Endothelial cell (in vitro differentiated cells): ENCODE measurements at places on chromosomes 6 and 20.

DNA sequence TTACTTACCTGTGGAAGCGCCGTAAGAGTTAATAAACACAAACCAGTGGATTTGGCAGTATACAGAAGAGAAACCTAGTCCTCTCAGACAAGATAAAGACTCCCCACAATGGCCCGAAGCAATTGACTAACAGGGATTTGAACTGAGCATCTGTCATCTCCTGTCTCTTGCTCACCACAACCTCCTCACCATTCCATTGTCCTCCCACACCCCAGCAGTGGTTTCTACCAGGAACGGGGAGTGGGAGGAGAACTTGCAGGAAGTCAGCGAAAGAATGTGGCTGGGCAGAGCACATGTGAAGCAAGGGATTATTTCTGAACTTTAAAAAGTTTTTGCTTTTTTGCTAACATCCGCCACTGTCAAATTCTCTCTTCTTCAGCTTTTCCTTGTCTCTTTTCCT, 24.6 kb upstream of the TAAR1 start:
- DNase-seq: no peak

DNA sequence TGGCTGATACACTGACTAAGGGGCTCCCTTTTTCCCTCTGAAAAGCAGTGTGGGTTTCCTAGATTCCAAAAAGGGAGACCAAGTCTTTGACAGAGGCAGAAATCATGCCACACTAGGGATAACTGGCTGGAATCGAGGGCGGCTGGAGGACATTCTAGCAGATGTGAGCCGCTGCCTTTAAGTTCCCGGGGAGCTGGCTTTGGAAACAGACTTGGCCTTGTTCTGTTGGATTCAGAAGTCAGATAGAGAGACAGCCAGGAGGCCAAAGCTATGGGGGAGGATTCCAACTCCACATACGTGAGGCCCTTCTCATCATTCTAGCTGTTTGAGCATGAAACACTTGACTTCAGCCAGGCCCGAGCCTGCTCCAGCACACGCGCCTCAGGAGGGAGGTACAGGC, 109.9 kb upstream of the FOXC1 start:
- no peak for DNase-seq

- no peak for DNase-seq
Observed at GRCh38 chr6:10463040-10463439, 48.2 kb upstream of the TFAP2A start.

DNA sequence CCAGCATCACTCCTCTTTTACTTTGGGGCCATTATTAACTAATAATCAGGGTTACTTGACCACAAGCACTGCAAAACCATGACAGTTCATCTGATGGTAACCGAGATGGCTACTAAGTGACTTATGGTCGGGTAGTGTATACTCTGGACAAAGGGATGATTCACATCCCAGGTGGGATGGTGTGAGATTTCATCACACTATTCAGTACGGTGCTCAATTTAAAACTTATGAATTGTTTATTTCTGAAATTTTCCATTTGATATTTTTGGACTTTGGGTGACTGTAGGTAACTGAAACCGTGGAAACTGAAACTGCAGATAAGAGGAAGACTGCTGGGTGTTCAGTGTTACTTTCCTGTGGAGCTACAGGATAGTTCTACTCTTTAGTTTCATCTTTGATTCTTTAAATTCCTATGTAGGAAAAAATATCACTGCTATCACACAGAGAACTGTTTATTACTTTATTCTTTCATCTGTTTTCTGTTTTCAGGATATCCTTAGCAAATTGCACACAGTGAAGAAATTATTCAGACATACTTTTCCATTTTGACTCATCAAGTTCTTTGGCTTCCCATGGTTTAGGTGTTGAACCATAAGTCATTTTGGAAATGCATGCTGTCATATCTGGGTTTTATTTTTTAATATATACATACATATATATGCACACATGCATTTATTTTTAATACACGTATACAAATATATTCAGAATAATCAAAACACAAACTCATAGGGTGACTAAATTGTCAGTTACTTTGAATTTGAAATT, 59.1 kb upstream of the C20orf144 start:
- DNase-seq: no peak

DNA sequence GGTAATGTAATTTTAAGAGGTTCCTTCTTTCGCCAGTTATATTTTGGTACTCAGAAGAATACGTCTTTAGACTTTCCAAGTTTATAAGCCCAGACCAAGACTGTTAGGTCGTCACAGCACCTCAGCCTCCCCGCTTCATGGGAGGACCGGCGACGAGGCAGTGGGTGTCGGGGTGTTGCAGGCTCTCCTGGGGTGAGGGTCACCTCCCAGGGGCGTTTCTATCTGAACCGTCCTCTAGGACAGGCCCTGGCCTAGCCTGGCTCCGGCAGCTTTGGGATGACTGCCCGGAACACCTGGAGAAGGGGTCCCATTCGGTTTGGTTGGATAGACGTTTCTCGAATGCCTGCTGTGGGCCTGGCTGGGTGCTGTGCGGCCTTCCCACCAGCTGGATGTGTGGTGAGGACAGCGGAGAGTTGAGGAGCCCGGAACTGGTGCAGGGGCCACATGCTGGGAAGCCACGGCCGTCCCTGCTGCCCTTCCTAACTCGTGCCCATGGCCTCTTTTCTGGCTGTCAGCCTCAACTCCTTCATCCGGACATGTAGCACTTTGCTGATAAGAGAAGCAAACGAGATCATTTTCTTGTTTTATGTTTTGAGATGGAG, 1.1 kb downstream of the OSBPL2 start:
- DNase-seq: no peak

DNA sequence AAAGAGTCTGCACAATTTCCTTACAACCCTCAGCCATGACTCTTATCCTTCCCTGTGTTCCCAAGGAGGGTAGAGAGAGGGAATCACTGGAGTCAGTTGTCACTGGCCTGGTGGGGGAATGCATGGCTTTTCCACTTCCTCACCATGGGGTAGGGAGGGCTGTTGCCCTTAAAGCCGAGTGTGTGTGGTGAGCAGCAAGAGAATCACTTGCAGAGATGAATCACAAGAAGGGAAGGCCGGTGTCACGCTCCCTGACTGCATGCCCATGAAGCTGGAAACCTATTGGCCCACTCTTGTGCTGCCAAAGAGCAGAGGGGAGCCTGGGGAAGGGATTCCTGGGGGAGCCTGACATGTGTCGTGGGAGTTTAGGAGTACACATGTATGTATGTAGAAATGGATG, 18.1 kb upstream of the BMP6 start:
- no peak for DNase-seq

DNA sequence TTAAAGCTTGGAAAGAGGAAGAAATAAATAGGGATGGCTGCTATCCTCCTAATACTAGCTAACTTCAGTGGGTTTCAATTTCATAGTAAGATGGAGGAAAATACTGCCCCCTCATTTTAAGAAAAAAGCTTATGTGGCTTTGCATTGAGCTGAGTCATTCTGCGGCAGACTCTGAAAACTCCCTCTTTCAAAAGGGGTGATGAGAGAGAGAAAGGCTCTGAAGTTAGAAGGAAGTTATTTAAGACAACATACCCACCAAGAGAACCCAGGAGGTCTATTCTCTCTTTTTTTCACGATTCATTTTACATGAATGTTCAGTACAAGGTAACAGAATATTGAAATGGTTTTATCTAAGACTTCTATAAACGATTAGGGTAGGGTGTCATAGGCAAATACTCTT, 4.5 kb downstream of the PRDM13 start:
- DNase-seq: no peak

DNA sequence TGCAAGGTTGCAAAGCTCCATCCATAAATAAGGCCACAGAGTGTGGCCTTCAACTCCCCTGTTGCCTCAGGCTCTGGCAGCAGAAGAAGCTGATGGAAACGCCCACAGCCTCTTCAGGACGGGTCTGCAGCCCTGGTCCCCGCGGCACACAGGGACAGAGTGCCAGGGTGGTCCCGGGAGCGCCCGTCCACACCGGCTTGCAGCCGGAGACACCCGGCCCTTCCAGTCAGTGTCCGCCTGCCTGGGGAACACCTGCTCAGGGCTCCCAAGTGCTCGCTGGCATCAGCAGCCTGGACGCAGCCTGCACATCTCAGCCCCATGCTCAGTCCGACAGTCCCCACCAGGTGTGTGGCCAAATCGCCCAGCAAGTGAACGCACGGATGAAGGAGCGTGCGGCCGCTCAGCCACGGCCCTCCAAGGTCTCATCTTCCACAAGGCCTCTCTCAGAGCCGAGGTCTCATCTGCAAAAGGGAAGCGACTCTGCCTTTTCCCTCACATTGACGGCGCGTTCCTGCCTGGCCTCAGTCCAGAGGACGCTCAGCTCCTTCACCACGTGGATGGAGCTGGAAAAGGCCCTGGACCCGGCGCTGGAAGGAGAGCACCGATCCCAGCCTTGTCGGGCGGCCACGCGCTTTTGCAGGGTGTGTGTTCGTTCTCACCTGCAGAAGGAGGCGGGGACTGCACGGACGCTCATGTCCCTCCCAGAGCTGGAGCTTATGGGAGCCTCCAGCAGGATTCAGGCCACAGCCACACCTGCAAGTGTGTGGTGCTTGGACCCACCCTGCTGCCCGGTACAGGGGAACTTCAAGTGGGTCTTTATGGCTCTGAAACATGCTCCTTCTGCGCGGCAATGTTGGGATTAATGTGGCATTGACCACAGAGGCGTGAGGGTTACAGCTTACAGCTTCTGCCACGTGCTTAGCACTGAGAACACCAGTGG, 180.4 kb downstream of the DLL1 start:
- DNase-seq: no peak

DNA sequence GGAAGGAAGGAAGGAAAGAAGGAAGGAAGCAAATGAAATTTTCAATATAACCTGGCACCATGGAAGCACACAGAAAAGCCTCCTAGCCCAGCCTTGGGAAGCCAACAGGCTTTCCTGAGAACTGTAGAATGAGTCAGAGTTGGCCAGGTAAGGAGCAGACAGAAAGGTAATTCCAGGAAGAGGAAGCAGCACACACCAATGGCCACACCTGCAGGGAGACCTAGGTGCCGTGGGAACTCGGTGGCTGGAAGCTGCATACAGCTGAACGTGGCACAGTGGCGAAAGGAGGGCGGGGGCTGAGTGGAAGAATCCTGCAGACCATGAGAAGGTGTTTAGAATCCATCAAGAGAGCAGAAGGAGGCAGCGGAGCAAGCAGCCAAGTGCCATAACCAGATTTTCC, 224.8 kb upstream of the RREB1 start:
- DNase-seq: no peak

DNA sequence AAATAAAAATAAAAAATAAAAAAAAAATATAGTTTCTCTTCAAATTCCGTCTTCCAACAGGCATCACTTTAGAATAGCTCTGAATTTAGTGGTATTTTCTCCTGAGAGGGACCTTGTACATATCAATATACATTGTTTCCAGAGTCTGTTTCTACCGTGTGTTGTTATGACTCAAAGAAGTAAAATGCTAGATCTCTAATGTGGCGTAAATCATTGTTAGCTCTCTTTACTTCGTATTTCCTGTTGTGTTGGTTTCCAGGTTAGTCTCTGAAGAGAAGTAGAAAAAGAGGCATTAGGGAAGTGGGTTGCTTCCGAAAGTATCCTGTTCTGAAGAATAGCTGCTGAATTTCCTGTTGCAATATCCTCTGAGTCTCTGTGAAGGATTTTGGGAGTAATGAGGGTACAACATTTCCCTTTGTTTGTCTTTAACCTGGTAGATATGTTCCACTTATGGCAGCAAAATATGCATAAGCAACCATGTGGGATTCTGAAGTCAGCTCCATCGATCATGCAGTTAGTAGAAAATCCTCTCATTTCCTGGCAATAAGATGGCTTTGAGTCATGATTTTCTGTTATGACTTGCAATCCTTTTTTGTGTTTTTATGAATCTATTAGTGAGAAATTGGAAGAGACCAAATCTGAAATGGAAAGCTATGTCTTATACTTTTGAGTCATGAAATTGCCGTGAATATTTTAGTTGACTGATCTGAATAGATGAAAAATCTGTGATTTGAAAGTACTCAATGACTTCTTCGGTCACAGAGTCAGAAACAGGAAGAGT, 42.0 kb upstream of the MCHR2 start:
- no peak for DNase-seq

GRCh38 chr6:149544646-149545257, 1.1 kb downstream of the PPIL4 start:
- DNase-seq: no peak

GRCh38 chr6:57158658-57159057, 13.5 kb upstream of the BAG2 start:
- DNase-seq: no peak

DNA sequence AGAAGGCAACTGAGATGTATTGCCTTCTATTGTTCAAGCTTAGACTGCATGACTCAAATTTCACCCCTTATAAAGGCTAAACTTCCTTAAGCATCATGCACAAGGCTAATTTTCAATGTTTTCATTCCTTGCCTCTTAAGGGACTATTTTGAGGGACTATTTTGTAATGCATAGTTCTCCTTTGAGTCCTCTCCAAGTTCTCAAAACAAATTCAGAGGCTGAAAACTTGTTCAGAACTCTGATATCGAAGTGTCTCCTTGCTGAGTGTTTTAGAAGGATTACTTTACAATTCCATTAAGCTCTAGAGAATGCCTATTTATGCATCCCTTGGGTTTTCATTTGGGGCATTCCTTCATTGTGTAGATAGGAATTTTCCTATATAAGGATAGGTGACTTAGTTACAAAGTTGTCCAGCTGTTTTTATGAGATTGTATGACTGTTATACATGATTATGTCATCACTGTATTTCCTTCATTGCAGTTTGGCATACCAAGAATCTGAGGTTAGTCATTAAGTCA, 41.7 kb downstream of the COL19A1 start:
- no peak for DNase-seq

DNA sequence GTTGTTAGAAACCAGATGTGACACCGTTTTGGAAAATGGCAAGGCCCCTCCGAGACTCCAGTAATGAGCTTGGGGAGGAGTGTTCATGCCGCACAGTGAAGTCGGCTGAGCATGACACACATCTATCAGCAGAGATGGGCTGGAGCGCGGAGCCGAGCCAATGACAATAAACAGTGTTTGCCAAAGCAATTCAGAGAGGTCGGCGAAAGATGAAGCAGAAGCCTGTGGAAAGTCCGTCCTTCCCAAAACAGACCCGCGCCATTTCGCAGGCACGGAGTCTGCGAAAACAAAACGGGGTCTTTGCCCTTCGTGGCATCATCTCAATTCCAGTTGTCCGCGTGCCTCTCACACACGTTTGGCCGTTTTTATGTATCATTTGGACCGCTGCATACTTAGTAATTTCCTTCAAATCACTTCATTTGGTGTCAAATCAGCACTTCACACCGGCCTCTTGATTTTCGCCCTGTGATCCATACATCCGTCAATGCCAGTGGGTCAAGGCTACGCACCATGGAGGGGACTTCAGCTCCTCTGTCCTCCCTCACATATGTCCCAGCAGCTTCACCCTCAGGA, 71.3 kb downstream of the SULF2 start:
- DNase-seq: no peak
